ENCODE measurements at places on chromosomes 5 and 9. TPM values are rescaled to one million over a fixed set of nuclear protein-coding genes. Genes with fewer than 3 reads are reported as not detected.
A peak's percentile ranks its signal among the peaks of the same experiment; 100 is the strongest.

GRCh38 chr5:89228355-89228754, 345.4 kb upstream of the MEF2C start:
- no peak for DNase-seq

- peak; percentile 78 for DNase-seq
These were observed 34.8 kb upstream of the IL31RA start for GRCh38 chr5:55816342-55816741.

The PCDHB2 gene
- 26.2 TPM for total RNA-seq

DNA sequence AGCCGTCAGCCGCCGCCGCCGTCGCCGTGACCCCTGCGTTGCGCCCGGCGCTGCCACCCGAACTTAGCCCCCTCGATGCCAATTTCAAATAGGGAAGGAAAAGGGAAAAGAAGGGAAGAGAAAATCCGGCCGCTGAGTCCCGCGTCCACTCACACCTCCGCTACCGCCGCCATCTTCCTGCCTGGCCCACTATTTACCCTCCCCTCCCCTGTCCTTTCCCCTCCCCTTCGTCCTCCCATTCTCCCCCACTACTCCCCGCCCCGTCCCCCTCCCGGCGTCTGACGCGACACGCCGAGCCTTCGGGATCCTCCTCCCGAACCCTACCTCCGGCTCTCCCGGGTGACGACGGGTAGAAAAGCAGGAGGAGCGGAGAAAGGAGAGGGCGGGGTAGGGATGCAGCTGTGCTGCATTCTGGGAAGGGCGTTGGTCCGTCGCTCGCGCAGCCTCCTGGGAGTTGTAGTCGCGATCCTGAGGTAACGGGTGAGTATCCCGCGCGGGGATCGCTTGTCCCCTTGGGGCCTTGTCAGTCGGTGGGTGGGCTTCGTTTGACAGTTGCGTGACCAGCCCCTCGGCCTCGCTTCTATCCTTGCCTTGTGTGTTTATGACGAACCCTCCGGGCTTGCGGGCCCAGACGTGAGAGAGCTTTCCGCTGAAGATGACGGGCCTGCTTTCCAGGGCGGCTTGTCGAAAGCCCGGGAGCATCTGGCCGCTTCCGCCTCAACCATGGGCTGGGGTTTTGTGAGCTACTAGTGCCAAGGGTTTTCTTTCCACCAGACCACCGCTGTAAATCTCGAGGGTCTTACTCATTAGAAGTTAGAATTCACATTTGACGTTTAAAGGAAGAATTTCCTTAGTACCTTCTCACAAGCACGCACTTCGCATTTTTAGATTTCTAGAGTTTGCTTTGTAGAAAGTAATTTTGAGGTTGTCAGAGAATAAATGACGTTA, at the start of the genes CERT1 and POLK:
Gene CERT1 (minus strand): TSS at position 195 of the 948 bp plus-strand sequence. CDS start 422 bp downstream, outside the sequence.
Gene POLK (plus strand): TSS at position 457 of the 948 bp plus-strand sequence.
- DNase-seq: peak; percentile 97

The SOX30 gene
- not detected for total RNA-seq

The COL15A1 gene
- total RNA-seq: 1.6 TPM

DNA sequence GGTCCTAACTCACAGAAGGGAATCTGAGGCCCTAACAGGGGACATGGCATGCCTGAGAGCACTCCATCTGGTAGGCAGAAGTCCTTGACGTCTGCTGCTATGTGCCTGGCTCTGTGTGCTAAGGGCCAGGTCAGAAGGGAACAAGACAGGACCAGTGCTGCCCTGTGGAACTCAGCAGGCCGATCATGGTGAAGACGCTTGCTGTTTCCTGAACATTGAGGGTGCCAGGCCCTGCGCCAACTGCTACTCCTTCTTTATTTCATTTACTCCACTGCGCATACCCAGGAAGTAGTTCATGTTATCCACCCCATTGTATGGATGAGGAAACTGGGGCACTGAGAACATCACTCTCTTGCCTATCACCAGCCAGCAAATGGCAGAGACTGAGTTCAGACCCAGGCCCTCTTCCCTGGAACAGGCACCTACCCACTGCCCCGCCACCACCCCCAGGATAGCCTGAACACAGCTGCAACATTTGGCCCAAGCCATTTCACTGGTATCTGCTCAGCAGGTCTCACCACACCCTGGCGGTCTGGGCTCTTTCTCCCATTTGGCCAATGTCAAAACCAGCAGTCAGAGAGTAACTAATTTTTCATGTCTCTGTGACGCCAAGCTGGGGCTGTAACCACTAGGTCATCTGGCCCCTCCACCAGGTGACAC, 24.8 kb upstream of the FOXI1 start:
- no peak for DNase-seq

All from H4 (cell line).